ENCODE measurements at places on chromosomes 13 and 19.

GRCh38 chr13:78060966-78061365 lies 142.3 kb upstream of the EDNRB start:
- no peak for DNase-seq
- no peak overlapping the region for H3K27ac ChIP-seq
- H3K4me3 ChIP-seq, result no peak overlapping the region
- no peaks in the 10 kb centered on the region for H3K36me3 ChIP-seq

DNA sequence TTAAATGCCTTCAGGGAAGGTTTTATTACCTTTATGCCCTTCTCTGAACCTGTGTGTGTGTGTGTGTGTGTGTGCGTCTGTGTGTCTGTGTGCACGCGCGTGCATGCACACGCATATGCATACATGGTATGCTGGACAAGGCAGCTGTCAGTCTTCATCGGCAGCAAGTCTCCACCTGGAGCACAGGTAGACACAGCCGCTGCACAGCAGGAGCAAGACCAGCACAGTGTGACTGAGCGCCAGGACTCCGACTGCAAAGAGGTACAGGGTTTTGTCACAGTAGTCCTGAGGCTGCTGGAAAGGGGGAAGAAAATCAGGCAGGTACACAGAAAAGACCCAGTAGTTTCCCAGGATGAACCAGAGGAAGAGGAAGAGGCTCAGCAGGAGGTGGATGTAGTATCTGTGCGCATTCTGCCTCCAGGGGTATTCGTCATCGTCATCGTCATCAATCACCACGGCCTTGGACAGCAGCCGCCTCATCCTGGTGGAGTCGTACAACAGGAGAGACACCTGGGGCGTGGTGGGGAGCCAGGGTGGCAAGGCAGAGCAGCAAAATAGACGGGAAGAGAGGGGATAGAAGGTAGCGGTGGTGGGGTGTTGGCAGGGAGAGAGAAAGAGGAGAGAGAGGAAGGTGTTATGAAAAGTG lies 12.8 kb upstream of the DHRS12 start:
- 0 out of 2 replicates have a peak, but pooled peaks cover 6% of the 10 kb centered on the region for H3K4me1 ChIP-seq
- no peak for DNase-seq

DNA sequence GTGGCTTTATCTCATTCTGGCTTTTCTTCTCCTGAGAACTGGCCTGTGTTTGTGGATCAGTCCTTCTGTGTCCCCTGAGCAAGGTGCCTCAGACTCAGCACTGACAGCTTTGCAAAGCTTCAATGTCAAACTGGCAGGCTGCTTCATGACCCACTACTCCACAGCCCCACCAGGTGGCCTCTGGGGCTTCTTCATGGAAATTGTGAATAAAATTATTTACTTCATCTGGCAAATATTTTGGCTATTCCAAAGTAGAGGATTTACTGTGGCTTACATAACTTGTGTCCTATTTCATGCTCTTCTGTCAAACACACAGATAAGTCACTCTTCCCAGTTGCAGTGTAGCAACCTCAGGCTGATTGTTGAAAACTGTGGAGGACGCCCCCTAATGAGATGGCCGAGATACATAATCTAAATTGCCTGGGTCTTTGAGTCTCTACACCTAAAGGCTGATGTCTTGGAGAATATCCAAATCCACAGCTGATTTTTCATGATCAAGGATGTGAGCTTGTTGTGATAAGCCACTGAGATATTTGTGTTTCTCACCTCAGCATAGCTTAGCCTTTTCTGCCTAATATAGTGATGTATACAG lies 721.9 kb upstream of the SLC10A2 start:
- DNase-seq, result no peak
- no peak overlapping the region for H3K27ac ChIP-seq
- H3K36me3 ChIP-seq, result no peaks in the 10 kb centered on the region
- H3K4me1 ChIP-seq, result no peaks in the 10 kb centered on the region

- H3K36me3 ChIP-seq, result no peaks in the 10 kb centered on the region
- DNase-seq, result no peak
- no peak overlapping the region for H3K4me3 ChIP-seq
Measured at GRCh38 chr13:65112531-65112941, 2117.6 kb downstream of the PCDH9 start.

- no peak overlapping the region for H3K4me3 ChIP-seq
- no peak overlapping the region for H3K27ac ChIP-seq
- no peak for DNase-seq
- H3K36me3 ChIP-seq, result no peaks in the 10 kb centered on the region
- no peaks in the 10 kb centered on the region for H3K27me3 ChIP-seq
Measured at GRCh38 chr13:39597838-39598237, 5.2 kb downstream of the LHFPL6 start.

DNA sequence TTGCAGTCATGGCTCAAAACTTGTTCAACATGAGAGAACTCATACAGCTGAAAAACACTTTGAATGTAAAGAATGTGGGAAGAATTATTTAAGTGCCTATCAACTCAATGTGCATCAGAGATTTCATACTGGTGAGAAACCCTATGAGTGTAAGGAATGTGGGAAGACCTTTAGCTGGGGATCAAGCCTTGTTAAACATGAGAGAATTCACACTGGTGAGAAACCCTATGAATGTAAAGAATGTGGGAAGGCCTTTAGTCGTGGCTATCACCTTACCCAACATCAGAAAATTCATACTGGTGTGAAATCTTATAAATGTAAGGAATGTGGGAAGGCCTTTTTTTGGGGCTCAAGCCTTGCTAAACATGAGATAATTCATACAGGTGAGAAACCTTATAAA lies 20.1 kb downstream of the ZNF283 start:
- H3K4me1 ChIP-seq, result no peaks in the 10 kb centered on the region
- no peak overlapping the region for H3K4me3 ChIP-seq
- H3K27ac ChIP-seq, result no peak overlapping the region
- 0 out of 2 replicates have a peak, but pooled peaks cover 3% of the 10 kb centered on the region for H3K36me3 ChIP-seq

- H3K4me1 ChIP-seq, result peaks cover 7% of the 10 kb centered on the region
- H3K4me3 ChIP-seq, result no peak overlapping the region
- no peak overlapping the region for H3K27ac ChIP-seq
- H3K36me3 ChIP-seq, result no peaks in the 10 kb centered on the region
Measured at GRCh38 chr13:30051531-30052060, 201.2 kb upstream of the UBL3 start.

DNA sequence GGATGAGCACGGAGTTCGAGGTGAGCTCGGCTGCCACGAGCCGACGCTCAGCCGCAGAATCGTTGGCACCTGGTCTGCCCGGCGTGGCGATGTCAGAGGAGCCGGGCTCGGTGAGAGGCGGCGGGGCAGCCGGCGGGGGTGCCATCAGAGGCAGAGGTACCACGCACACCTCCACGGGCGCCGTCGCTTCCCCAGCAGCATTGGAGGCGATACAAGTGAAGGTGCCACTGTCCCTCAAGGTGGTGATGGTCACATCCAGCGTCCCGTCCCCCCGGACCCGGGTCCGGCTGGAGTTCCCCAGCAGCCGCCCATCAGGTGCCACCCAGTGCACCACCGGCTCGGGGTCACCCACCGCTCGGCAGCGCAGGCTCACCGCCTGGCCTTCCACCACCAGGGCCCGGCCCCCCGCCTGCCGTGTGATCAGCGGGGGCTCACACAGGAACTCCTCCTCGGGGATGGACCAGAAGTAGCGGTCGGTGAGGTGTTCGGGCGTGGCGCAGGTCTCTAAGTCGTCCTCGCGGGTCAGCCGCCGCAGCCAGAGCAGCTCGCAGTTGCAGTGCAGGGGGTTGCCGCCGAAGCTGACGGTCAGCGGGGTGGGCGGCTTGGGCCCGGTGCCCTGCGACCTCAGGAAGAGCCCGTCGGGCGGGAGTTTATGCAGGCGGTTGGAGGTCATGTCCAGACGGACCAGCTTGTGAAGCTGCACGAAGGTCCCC lies 6.5 kb downstream of the LRFN1 start:
- no peaks in the 10 kb centered on the region for H3K4me1 ChIP-seq
- no peak for DNase-seq
- no peaks in the 10 kb centered on the region for H3K27me3 ChIP-seq
- H3K36me3 ChIP-seq, result no peaks in the 10 kb centered on the region
- H3K27ac ChIP-seq, result no peak overlapping the region
- no peak overlapping the region for H3K4me3 ChIP-seq

- peaks cover 11% of the 10 kb centered on the region for H3K4me1 ChIP-seq
- peaks cover 15% of the 10 kb centered on the region for H3K27me3 ChIP-seq
- H3K4me3 ChIP-seq, result no peak overlapping the region
Measured at GRCh38 chr13:101631395-101631794, 178.9 kb downstream of the ITGBL1 start.

GRCh38 chr19:39848392-39848791 lies 2.2 kb upstream of the FBL start:
- no peak overlapping the region for H3K4me3 ChIP-seq
- no peaks in the 10 kb centered on the region for H3K36me3 ChIP-seq
- H3K27me3 ChIP-seq, result no peaks in the 10 kb centered on the region
- DNase-seq, result no peak
- H3K4me1 ChIP-seq, result peaks cover 20% of the 10 kb centered on the region
- H3K27ac ChIP-seq, result no peak overlapping the region

GRCh38 chr19:38583219-38583984 lies 34.4 kb downstream of the MAP4K1 start:
- DNase-seq, result peak; percentile 66
- H3K36me3 ChIP-seq, result no peaks in the 10 kb centered on the region
- 0 out of 2 replicates have a peak, but pooled peaks cover 16% of the 10 kb centered on the region for H3K27me3 ChIP-seq

- no peaks in the 10 kb centered on the region for H3K27me3 ChIP-seq
- no peaks in the 10 kb centered on the region for H3K36me3 ChIP-seq
- no peak overlapping the region for H3K4me3 ChIP-seq
- no peak for DNase-seq
- no peaks in the 10 kb centered on the region for H3K4me1 ChIP-seq
- H3K27ac ChIP-seq, result no peak overlapping the region
Measured at GRCh38 chr13:57726981-57727380, 95.4 kb downstream of the PCDH17 start.

DNA sequence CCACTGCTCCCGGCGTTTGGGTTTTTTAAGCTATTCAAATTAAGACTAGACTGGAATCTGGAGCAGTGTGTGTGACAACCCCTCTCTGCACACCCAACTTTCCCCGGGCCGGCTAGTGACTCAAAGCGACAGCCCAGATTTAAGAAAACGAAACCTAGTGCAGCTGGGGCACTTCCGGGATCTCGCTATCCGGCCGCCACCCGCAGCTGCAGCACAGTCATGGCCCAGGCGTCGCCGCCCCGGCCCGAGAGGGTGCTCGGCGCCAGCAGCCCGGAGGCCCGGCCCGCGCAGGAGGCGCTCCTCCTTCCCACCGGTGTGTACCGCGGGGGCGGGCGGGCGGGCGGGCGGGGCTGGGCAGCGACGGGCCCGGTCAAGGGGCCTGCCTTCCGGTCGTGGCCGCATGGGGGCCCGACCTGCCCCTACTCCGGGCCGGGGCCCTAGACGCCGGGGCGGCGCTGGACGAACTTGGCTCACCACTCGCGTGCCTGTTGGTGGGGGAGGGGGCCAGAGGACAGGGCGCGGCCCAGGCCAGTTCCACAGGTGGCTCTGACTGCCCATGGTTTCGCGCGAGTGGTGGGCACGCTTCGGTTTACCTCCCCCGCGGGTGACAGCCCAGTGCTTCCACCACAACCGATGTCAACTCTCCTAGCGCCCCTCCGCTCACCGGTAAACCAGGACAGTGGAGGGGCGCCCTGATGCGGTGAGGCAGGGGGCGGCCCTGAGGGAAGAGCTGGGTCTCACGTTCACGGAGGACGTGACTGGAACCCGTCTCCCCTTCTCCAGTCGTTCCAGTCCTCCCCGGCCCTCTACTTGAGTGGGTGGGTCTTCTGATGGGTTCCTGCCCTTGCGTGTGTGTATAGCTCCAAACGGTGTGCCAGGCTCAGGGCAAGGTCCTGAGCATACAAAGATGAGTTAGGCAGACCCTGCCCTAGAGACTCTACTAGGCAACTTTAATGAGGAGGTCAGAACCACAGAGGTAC lies at the start of gene PHF11:
TSS of gene PHF11 (plus strand) at position 171 of the 980 bp plus-strand sequence. CDS start at position 220, 49 bp downstream.
- H3K36me3 ChIP-seq, result no peaks in the 10 kb centered on the region
- no peaks in the 10 kb centered on the region for H3K4me1 ChIP-seq
- peak within 1 kb of the TSS; percentile 80 for H3K27ac ChIP-seq
- peak within 1 kb of the TSS; percentile 72 for H3K4me3 ChIP-seq

GRCh38 chr13:74841651-74842050 lies 640.3 kb downstream of the TBC1D4 start:
- no peak overlapping the region for H3K4me3 ChIP-seq
- no peak overlapping the region for H3K27ac ChIP-seq
- no peaks in the 10 kb centered on the region for H3K27me3 ChIP-seq
- H3K4me1 ChIP-seq, result no peaks in the 10 kb centered on the region
- H3K36me3 ChIP-seq, result no peaks in the 10 kb centered on the region
- DNase-seq, result no peak

Measured in MM.1S (cell line).